ENCODE measurements at places on chromosomes 1 and 21.
A peak's percentile ranks its signal among the peaks of the same experiment; 100 is the strongest.

DNA sequence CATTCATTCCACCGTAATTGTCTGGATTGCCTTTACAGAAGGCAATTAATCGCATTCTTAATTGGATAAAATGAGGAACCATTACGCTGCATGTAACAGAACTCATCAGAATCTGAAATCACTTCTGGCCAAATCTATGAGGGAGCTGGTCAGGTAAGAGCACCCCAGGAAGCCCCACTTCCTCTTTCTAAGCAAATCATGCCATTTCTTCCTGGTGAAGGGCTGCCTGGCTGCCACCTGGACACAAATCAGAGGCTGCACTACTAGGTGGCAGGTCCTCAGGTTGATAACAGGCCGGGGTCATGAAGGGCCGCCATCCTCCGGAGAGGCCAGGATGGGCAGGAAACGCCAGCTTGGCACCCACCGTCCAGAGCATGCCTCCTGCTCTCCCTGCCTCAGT lies 73.7 kb downstream of the CAPZB start:
- DNase-seq: no peak

DNA sequence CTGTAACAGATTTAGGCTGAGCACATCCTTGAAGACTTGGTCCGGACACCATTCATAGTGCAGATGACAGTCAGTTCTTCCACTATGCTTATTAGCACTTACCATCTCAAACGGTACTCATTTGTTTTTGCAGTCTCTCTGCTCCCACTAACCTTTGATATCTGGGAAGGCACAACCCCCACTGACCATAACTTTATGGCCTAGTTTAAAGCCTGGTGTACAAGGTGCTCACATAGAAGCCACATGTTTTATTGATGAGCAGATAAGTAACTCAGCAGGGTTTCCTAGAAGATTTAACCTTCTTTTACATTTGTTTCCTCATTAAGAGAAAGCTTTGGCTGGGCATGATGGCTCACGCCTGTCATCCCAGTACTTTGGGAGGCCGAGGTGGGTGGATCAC lies 119.3 kb upstream of the MAGI3 start:
- DNase-seq: no peak

GRCh38 chr21:14116080-14116481 lies 94.7 kb downstream of the LIPI start:
- no peak for DNase-seq

- no peak for DNase-seq
Observed at GRCh38 chr1:15132965-15133364, 20.6 kb upstream of the TMEM51 start.

- DNase-seq: no peak
Observed at GRCh38 chr1:227351443-227351842, 33.2 kb upstream of the CDC42BPA start.

DNA sequence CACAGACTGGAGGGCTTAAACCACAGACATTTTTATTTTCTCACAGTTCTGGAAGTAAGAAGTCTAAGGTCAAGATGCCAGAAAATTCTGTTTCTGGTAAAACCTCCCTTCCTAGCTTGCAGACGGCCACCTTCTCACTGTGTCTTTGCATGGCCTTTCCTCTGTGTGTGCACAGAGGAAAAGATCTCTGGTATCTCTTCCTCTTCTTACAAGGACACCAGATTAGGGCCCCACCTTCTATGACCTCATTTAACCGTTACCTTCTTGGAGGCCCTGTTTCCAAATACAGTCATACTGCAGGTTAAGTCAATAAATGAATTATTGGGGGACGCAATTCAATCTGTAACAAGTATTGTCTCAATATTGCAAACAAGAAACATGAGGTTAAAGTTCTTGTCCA lies 63.0 kb upstream of the PRDX6 start:
- DNase-seq: no peak

DNA sequence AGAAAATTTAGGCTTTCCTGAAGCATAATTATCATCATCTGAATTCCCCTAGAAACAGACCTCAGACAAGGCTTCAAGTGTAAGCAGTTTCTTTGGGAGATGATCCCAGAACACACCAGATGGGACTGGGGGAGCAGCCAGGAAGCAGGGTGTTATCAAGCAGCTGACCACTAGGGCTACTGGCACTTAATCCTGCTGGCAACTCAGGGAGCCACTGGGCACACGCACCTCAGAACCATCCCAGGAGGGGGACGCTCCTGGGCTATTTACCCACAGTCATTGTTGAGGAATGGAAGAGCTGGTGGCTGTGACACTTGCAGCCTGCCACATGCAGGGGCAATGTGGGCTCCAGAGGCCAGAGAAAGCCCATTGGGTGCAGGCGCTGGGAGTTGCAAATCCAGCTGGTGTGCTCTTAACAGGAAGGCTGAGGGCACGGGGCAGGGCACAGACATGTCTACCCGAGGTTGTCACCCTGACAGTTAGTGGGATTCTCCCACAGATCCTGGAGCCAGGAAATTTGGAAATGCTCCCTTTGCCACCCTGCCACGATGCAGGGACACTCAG lies 15.1 kb upstream of the IL22RA1 start:
- no peak for DNase-seq

- no peak for DNase-seq
Observed at GRCh38 chr1:112772781-112773180, 57.6 kb upstream of the PPM1J start.

- no peak for DNase-seq
Observed at GRCh38 chr1:230306169-230306568, 120.0 kb downstream of the PGBD5 start.

DNA sequence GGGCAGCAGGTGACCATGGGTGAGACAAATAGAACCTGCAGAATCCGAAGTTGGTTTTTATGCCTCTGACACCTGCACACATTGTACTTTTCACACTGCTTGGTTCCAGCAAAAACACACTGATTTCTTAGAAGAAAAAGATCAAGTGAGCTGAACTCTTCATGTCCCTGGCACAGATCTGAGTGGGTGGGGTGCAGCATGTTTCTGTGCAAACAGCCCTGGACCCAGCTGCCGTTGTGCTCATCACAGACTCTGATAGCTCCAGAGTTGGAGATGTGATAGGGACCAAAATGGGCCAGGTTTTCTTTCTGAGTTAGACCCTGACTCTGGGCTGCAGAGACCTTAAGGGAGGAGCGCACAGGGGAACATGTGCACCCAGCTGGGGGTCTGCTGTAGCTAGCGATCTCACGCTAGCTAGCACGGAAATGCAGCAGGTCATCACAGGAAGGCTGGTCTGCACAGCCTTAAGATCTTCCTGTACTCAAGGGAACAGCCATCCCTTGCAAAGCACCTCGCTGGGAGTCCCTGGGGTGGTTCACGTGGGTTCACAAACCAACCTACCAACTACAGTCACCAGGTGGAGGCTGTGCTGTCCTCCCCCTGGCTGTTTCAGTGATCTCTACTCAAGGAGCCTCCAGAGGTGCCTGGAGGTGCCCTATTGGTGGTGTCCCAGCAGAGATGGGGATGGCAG lies 291.1 kb downstream of the PTPRU start:
- DNase-seq: no peak

DNA sequence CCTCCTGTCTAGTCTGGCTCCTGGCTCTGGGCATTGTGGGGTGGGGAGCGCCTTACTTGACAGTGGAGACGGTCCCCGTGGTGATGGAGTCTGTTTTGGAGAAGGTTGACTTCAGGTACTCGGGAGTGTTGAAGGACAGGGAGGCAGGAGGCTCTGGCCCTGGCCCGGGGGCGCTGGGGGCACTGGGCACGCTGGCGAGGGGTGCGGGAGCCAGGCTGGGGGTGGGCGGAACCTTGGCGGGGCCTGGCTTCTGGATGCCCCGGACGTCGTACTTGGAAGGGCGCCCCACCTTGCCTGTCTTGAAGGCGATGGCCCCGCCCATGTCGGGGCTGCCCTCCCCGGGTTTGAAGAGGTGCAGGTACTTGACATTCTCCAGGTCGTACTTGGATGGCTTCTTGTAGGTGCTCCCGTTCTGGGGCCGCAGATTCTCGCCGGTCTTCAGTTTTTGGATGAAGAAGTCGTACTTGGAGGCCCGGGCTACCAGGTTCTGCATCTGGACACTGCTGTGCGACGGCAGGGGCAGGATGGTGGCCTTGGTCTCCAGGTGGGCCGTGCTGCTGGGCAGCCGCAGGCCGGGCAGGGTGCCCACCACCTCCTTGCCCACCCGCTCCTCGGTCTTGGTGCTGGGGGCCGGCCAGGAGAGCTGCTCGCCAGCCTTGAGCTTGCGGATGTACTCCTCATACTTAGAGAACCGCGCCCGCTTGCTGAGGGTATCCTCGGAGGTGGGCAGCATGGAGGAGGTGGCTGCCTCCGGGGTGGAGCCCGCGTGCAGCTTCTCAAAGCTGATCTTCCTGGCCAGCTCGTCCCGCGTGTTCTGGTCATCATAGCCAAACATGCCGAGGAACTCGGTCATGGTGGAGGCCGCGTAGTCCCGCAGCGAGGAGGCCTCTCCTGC lies 136.6 kb downstream of the CASZ1 start:
- no peak for DNase-seq

DNA sequence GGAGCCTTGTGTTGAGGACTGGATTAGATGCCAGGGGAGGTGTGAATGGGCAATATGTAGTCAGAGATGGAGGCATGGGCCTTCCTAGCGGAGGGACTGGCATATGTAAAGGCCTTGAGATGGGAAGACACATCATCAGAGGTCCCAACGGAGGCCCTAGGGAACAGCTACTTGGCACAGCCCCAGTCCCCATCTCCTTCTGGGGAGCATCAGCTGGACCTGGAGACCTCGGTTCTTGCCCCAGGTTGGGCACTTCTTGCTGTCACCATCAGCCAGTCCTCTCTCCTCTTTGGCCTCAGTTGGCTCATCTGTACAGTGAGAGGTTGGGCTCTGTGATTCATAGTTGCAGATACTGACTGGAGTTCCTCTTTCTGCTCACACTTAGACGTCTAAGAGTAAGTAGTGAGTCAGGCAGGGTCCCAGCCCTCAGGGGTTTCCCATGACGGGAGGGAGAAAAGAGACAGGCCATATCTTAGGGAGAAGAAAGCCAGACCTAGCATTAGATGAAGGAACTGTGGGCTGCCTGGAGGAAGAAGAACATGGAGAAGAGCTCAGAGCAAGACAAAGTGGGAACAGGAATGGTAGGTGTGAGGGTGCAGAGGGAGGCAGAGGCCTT lies 3.4 kb upstream of the MARCKSL1 start:
- peak; percentile 64 for DNase-seq

- DNase-seq: no peak
Observed at GRCh38 chr1:28417441-28417922, 47.9 kb downstream of the PHACTR4 start.

DNA sequence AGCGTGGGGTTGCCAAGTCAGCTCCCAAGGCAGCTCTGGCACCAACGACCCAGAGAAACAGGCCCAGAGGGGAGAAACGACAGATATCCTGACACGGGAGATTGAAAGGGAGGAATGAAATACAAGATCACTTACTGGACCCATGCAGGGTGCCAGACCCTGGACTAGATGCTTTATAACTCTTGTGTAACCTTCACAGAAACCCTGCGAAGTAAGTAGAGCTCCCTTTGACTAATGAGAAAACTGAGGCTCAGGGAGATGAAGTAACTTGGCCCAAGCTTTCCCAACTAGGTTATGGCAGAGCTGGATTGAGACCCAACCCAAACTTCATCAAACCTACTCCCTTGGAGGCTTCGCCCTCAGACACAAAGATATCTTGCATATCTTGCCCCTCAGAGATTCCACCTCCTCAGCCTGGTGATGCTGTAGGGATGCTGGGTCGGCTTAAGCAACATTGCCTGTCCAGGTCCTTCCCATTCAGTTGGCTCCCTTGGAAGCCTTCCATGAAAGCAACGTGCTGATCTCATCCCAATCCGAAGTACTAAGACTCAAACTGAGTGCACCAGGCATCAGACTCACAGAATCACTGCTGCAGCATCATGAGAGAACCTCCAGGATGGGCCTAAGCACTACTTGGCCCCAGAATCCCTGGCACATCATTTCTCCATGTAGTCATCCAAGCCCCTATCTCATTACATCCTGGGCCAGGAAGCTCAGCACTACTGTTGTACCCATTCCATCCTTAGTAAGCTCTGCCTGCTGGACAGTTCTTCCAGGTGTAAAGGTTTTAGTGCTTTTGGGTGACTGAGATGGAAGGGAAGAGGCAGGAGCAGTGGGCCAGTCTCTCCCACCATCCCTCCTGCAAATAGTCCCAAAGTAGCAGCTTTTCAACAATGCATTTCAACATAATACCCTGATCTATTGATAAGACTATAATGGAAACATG lies 1.1 kb upstream of the IGSF9 start:
- DNase-seq: no peak

DNA sequence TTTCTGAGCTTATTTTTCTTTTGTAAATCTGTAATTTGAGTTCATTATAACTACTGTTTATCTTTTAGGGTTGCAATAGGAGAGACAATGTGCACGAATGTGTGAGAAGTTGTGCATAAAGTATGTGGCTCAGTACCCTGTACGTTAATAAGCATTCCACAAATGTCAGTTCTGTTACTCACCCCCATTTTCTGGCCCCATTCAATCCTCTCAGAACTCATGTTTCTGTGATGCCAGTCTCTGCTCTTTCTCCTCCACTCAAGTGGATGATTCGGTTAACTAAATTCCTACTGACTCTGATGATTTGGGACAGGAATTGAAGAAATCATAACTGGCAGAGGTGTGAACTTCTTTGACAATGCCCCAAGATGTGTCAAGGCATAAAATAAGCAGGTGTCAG lies 10.2 kb upstream of the DMRTB1 start:
- no peak for DNase-seq

GRCh38 chr1:44534771-44535170 lies 129.7 kb downstream of the RNF220 start:
- DNase-seq: no peak

- no peak for DNase-seq
Observed at GRCh38 chr1:211975152-211975941, 60.0 kb downstream of the INTS7 start.

- DNase-seq: no peak
Observed at GRCh38 chr1:38296047-38296446, 249.5 kb upstream of the POU3F1 start.

- no peak for DNase-seq
Observed at GRCh38 chr1:209341146-209341545, 242.4 kb upstream of the CAMK1G start.

DNA sequence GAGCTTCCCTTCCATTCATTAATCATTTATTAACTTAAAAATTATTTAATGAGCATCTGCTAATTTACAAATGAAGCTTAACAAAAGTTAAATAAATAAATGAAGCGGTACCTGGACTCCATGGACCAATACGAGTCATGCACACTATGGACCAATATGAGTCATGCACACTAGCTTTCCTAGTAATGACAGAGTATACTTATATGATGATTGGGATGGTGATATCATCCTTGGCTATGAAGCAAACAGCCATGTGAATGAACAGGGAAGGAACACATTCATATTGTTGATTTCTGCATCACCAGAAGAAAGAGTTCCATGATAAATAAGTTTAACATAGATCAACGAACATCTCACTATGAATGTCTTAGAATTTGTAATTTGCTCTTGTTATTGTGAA lies 109.9 kb downstream of the SPAG17 start:
- no peak for DNase-seq

GRCh38 chr21:36743008-36743407 lies 44.1 kb downstream of the SIM2 start:
- no peak for DNase-seq

- DNase-seq: peak; percentile 82
Observed at GRCh38 chr1:35807614-35808449, at the start of gene AGO4. Gene AGO4 (plus strand): TSS chr1:35808016. CDS start chr1:35808417, 401 bp downstream.

- DNase-seq: no peak
Observed at GRCh38 chr1:56063461-56063860, 515.9 kb downstream of the PLPP3 start.

Data from ELF-1 (cell line).